Activated CD4-positive, alpha-beta T cell treated with anti-CD3 and anti-CD28 coated beads for 1 hour (primary cell): ENCODE measurements at places on chromosomes 3 and 15.

GRCh38 chr15:34708422-34708821 is 46.4 kb downstream of the GJD2 start:
- DNase-seq, result no peak

DNA sequence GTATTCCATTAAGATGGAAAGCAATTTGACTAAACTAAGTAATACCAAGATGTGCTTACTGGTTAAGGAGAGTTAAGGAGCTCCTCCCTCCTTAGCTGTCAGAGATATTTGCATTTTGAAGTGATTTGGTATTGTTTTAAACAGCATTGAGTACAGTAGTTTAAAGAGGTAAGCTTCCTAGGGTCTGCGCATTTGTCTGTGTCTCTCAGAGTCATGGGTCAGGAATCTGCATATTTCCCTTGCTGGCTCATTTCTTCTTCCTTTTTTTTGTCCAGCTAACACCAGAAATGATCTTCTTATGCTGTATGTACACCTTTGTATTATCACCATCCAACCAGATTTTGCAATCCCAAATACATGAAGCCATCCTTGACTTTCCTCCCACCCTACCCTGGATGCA is 163.0 kb upstream of the BFSP2 start:
- no peak for DNase-seq

DNA sequence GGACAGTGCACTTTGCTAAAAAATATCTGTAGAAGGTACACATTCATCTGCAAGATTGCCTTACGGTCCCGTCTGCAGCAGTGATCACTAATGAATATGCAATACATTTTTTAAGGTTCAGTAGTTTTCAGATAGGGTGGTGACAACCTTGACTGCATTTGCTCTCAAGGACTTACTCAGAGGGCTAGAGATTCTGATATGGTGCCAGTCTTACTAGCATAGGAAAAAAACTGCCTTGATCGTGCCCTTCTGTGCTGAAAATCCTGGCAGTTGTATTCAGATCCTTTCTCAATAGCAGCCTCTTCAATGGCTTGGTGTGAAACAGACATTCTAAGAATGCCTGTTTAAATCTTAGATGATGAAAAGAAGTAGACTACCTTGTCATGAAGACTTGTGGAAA is 411.9 kb upstream of the CCDC54 start:
- DNase-seq, result no peak

DNA sequence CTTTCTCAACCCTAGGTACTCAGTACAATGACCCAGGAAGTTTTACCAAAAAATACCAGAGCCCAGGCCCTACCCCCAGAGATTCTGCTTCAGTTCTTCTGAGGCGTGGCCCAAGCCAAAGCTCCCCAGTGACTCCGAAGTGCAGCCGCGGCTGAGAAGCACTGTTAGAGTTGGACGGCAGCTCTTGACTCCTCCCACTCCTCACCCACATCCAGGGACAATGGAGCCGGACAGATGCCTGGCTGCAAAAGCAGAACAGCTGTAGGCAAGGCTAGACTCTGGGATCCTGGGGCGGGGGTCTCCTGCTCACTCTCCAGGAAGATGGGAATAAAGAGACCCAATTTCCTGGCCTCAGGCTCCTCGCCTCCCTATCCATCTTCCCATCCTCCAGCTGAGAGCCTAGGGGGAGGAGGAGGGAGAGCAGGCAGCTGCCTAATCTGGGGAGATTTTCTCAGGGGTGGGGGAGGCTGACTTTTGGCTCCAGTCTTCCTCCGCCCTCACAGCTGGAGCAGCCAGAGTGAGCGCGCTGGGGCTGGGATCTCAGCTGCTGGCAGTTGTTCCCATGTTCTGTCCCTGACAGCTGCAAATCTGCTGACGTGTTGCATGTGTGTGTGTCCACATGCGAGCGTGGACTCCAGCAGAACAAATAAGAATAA is 223.8 kb downstream of the OPA1 start:
- no peak for DNase-seq

- DNase-seq, result no peak
Observed at GRCh38 chr3:47661121-47661752, 82.6 kb upstream of the CSPG5 start.

GRCh38 chr3:171839270-171839669 is 3.9 kb upstream of the TMEM212 start:
- DNase-seq, result no peak
